Stimulated activated CD8-positive, alpha-beta memory T cell treated with anti-CD3 and anti-CD28 coated beads, Interleukin-4, amount 100 ng/mL, for 1 hour (primary cell): ENCODE measurements at places on chromosomes 3 and 15.

GRCh38 chr3:177287231-177287630 is 89.9 kb upstream of the TBL1XR1 start:
- DNase-seq: no peak

DNA sequence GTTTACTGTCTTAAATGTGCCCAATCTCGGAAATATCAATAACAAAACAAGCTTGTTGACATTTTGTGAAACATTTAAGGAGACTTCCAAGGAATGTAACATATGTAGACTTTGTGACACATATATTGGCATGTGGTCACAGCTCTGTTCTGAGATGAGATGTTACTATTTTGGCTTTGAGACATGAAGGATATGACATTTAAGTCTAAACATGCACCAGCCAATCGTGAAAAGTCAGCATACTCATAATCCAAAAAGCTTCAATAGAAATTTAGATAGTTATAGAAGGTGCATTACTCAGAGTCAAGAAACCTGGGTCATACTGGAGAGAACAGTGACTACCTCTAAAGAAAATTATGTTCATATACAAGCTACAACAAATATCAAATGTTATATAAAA is 13.4 kb downstream of the COMMD2 start:
- DNase-seq: no peak

- DNase-seq: no peak
Measured at GRCh38 chr3:159872374-159873109, 116.1 kb upstream of the IL12A start.

DNA sequence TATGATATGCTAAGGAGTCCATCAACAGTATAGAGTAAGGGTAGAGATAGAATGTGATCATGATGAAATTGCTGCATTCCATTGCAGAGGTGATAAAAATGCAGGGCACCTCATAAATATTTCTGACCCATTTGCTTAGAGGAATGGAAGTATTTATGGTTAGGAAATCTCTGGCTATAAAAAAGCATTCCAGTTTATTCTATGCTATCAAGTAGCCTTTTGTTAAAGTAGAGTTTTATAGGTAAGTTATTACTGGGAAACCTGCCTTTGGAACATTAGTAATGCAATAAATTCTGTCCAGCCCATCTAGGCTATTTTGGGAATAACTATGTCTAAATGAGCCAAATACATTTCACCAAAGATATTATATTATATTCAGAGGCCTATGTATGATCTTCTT is 19.8 kb upstream of the STRIT1 start:
- DNase-seq: no peak

DNA sequence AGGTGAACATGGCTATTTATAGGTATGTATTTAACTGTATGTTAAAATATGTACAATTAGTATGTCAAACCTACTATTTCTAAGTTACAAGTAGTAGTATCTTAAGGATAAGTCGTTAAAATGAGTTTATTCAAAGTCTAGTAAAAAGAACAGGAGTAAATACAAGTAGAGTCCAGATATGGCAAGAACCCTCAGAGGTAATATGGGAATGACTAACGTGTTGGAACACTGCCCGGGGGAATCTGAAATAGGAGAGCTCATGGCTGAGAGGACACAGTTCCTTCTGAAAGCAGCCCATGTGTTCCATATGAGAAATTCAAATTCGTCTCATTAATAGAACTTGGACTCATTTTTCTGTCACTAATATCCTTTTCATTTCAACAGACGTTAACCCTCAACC is 158.8 kb downstream of the CLSTN2 start:
- DNase-seq: no peak

DNA sequence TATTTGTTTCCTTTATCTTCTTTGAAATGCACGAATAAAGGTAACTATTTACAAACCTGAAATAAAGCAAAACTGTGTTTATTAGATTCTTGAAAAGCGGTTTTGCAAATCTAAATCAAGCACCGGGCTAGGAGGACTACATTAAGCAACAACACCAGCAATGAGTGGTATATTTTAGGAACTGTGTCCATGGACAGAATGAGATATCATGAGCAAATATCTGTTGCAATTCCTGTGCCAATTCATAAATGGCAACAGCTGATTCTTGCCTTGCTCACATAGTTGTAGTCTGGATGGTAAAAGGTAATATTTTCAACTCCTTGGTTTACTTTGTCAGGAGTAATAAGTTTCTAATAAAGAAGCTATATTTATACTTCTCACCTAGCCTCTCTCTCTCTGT is 403.3 kb downstream of the LPP start:
- no peak for DNase-seq

DNA sequence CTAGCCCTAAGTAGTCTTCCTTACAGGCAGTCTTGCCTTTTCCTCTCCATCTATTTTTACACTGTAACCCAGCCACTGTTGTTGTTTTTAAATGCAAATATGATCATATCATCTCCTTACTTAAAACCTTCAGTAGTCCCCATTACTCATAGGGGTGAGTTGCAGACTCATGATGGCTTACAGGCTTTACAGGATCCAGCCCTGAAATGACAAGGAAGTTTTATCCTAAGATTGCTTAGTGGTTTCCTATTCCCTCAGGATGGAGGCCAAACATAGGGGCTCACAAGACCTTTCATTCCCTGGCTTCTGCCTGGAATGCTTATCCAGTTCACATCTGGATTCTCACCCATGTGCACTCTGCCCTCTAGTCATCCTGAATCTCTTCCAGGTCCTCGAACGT is 27.7 kb upstream of the PCOLCE2 start:
- no peak for DNase-seq
